ENCODE measurements at places on chromosomes 12 and 14. TPM values are rescaled to one million over a fixed set of nuclear protein-coding genes. Genes with fewer than 3 reads are reported as not detected.

GRCh38 chr12:89662623-89663022, 46.0 kb downstream of the ATP2B1 start:
- DNase-seq, result no peak

DNA sequence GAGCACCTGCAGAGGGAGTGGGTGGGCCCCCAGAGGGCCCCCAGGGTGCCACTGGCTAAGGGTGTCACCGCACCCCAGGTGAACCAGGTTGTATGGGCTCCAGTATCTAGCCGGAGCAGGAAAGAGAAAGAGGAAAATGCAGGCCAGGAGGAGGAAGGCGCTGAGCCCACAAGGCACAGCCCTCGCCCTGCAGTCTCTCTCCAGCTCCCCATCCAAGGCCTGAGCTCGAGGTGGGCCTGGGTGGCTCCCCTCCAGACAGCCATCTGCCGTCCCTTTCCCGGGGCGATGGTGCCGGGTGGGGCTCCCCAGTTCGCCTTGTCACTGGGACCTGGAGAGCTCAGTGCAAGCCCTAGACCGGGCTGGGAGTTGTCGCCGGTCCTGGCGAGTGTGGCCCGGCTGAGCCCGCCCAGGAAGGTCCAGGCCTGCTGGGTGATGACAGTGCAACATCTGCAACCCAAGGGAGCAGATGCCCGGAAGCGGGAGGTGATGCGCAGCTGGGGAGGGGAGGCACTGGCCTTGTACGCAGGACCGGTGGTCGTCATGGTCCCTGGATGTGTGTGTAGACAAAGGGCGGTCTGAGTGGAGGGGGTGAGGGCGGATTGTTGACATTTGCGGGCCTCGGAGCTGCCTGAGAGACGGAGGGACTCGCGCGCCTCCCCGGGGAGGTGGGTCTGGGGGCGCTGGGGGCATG, 716 bp downstream of the TMEM179 start:
- no peak for DNase-seq

GRCh38 chr14:95300697-95301526, 18.8 kb downstream of the CLMN start:
- DNase-seq, result no peak

DNA sequence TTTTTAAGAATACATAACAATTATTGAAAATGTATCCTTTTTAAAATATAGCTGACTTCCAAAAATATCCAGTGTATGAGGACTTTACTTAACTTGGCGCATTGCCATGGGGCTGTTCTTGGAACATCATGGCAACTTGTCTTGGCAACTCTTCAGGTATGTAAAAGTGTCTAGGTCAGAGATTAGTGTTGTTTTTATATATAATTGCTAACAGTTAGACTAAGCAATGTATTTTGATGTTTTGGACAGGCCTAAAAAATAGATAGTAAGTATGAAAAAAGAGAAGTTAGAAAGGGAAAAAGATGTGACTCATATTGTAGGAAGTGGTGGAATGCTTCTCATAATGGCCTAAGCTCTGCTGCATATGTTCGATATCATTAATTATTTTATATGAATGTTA, 70.9 kb downstream of the MON2 start:
- DNase-seq, result no peak

DNA sequence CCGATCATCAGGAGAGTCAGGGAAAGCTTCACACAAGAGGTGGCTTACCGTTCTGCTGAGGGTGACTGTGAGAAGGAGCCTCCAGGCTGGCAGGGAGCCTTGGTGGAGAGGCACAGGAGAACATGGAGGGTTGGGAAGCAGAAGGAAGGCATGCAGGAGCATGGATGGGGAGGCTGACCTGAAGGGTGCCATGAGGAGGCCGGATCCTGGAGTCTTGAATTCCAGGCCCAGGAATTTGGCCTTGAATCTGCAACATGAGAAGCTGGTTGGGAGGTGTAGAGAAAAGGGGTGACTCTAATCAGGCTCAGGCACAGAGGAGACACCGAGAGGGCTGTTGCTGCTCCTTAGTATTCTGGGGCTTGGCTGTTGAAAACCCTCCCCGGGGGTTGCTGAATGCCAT, 130.2 kb downstream of the PELI2 start:
- DNase-seq, result no peak

Gene CBLN3
- total RNA-seq, result 1.4 TPM

DNA sequence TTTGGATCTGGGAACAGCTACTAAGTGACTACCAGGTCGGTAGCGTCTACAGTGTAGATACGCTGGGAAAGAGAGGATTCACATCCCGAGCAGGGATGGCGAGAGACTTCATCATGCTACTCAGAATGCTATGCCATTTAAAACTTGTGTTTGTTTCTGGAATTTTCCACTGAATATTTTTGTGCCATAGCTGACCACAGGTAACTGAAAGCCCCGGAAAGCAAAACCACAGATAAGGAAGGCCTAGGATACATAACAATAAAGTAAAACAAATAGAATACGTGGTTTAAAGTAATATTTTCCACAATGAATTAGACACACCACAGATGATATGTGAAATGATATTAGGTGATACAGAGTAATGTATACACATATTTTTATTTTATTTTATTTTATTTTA, 7.9 kb upstream of the HCAR1 start:
- DNase-seq, result no peak

- no peak for DNase-seq
Observed at GRCh38 chr14:92934196-92935085, 11.5 kb downstream of the CHGA start.

DNA sequence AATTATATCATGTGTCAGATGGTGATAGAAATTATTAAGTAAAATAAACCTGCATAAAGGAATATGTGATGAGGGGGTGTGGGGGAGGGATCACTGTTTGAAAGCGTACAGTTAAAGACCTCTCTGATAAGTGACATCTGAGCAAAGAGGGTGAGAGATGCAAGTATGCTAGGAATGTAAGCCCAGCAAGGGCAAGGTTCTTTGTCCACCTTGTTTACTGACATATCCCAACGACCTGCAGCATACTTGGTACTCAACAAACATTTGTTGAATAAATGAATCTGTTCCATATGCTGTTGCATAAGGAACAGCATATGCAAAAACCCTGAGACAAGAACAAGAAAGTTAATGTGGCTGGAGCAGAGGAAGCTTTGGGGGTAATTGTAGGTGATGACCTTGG, 12.0 kb upstream of the MDM1 start:
- no peak for DNase-seq

DNA sequence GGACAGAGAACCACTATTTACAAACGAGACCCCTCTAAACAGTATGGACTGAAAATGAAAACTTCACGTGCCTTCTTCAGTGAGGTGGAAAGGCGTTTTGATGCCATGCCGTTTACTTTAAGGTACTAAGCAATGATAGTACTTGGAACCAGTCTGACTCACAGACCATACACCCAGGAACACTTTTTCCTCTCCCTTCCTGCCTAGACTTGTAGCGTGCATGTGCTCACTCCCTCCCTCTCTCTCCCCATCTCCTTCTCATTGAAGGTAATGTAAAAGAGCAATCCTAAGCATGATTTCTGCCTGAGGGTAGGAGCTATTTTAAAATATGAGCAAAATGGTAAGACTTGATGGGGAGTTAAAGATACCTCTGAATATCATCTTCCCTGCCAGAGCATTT, 5.9 kb upstream of the RPL41 start:
- no peak for DNase-seq

Gene LRP1
- total RNA-seq, result 96.4 TPM

Gene APOF
- not detected for total RNA-seq

- DNase-seq, result peak; percentile 92
Observed at GRCh38 chr12:124917135-124917840, 2.8 kb upstream of the UBC start.

Gene C12orf54
- total RNA-seq, result not detected

DNA sequence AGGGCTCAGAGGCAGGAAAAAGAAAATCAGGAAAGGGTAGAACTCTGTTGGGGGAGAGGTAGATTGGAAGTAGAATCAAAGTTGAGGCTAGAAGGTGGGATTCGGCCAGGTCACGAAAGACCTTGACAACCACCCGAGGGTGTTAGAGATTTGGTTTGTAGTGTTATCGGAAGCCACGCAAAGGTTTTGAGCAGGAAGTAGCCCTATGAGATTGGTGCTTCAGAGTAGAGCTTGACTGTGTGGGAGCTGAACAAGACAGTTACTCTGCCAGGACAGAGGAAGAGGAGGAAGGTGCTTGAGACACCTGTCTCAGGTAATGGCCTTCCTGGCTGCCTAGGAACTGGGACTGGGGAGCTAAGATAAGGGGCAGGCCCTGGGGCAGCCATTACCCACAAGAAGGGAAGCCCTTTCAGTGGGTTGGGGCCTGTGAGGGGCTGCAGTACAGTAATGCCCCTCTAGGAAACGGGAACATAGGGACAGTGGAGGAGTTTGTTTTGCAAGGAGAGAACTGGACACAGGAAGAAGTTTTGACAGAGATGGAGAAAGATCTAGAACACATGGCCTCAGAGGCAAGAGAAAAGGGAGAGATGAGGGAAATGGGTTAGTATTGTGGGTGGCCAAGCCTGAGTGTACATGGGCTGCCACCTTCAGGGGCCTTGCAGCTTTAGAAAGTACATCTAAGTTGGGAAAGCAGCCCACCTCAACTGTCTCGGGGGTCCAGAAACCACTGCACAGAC, 73.5 kb downstream of the RIN3 start:
- no peak for DNase-seq

Measured in type B pancreatic cell (in vitro differentiated cells).